Epithelial cell of umbilical artery (primary cell): ENCODE measurements at places on chromosomes 2 and 18. TPM values are rescaled to one million over a fixed set of nuclear protein-coding genes. Genes with fewer than 3 reads are reported as not detected.

Gene CYP1B1
- total RNA-seq, result under 0.01 and 0.15 TPM in 2 replicates

Gene SLC38A11
- not detected in 2 replicates for total RNA-seq

Gene COL4A4
- total RNA-seq, result not detected in 2 replicates

Gene CDH19
- not detected in 2 replicates for total RNA-seq

Gene GPR17
- total RNA-seq, result 0.30 and 0.32 TPM in 2 replicates

Gene SLC16A14
- 0.32 and 0.46 TPM in 2 replicates for total RNA-seq

Gene ALPP
- not detected in 2 replicates for total RNA-seq

Gene ZSWIM2
- not detected in 2 replicates for total RNA-seq

Gene L3MBTL4
- under 0.01 and 0.46 TPM in 2 replicates for total RNA-seq

Gene MATN3
- total RNA-seq, result 1.4 and 2.3 TPM in 2 replicates
